Stimulated activated CD8-positive, alpha-beta memory T cell treated with anti-CD3 and anti-CD28 coated beads, Interleukin-12 subunit alpha, Interleukin-12 subunit beta, amount 100 ng/mL, for 1 hour (primary cell): ENCODE measurements at places on chromosomes 16 and 17.

DNA sequence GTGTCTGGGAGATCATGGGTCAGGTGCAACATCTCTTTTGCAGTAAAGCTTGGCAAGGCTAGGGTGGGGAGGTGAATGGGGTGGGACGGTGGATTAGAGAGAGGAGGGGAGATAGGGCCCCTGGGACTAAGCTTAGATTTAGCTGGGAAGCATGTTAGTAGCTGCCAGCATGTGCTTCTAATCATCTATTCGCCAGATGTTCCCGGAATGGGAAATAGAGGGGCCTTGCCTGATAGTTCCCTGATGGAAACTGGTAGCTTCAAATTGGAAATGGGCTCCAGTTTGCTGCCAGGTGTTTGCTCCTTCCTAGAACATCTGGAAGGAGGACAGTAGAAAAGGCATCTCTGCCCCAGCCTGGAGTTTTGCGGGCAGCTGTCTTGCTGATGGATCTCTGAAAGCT lies 176.1 kb downstream of the CCDC182 start:
- no peak for DNase-seq

DNA sequence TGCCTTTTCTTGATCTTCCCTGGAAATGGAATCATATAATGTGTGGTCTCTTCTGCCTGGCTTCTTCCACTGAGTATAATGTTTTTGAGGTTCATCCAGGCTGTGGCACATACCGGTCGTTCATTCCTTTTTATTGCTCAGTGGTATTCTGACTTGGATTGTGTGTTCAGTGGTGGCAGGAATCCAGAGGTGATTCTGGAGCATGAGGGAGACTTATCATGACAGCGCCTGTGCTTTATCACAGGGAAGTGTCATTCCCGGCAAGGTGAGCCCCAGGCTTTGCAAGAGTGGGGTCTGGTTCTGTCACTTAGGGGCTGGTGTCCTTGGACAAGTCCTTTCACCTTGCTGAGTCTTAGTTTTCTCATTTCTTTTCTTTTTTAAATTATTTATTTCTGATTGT lies 53.0 kb downstream of the IRX3 start:
- DNase-seq = no peak

DNA sequence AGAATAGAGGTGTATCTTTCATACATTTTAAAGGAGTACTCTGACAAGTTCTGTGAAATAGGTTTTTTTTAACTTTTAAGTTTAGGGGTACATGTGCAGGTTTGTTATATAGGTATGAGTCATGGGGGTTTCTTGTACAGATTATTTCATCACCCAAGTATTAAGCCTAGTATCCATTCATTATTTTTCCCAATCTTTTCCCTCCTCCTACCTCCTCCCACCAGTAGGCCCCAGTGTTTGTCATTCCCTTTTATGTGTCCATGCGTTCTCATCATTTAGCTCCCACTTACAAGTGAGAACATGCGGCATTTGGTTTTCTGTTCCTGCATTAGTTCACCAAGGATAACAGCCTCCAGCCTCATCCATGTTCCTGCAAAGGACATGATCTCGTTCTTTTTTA lies 175.5 kb downstream of the CYB561 start:
- DNase-seq = no peak

- no peak for DNase-seq
Observed at GRCh38 chr16:12025472-12025871, 48.9 kb downstream of the SNX29 start.

- DNase-seq = no peak
Observed at GRCh38 chr17:48470388-48471034, 40.5 kb upstream of the SKAP1 start.

DNA sequence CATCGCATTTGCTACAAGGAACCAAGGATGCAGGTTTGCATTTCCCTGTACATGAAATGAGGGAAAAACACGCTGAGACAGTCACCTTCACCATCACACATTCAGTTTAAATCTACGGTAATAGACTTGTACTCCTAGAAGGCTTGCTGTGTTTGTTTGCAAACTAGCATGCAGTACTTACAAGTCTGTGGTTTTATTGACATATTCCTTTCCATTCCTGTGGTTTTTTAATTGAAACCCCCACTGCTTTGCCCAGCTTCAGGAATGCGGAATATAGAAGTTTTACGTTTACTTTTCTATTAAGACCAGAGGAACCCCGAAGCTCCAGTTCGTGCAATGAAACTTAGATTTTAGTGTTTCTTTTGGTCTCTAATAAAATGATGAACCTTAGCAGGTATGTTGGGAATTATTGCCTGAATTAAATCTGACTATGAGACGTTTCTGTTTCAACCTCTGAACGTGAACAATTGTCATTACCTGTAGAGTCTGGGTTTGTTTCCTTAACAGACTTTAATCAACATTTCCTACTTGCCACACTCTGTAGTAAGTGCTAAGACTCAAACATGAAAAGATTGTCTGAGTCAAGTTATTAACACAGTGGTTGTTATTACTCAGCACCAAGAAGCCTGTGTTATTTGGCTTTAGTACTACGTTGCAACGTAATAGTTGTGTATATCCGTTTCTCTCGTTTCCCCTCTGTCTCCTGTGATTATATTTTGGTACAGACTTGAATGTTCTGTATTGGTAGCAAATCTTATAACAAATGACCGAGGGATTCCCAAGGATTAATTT lies 793.3 kb upstream of the GOT2 start:
- DNase-seq = no peak

DNA sequence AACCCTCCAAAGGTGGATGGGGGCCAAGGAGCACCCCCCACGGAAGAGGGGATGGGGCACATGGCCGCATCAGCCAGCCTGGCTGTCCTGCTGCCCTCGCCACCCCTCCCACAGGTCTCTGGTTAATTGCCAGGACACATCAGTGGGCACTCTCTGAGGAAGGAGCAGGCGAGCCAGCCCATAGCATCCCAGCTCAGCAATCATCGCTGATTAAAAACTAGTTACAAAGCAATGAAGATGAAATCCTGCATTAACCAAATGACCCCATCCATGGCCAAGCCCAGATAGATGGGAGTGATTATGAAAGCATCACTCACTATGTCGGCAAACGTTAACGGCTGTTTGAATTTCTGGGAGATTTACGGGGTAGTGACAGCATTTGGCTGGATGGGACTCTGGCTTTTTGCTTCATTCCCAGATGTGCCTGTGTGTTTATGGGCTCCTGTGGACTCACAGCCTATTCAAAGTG lies 45.3 kb downstream of the CCDC182 start:
- DNase-seq = no peak

DNA sequence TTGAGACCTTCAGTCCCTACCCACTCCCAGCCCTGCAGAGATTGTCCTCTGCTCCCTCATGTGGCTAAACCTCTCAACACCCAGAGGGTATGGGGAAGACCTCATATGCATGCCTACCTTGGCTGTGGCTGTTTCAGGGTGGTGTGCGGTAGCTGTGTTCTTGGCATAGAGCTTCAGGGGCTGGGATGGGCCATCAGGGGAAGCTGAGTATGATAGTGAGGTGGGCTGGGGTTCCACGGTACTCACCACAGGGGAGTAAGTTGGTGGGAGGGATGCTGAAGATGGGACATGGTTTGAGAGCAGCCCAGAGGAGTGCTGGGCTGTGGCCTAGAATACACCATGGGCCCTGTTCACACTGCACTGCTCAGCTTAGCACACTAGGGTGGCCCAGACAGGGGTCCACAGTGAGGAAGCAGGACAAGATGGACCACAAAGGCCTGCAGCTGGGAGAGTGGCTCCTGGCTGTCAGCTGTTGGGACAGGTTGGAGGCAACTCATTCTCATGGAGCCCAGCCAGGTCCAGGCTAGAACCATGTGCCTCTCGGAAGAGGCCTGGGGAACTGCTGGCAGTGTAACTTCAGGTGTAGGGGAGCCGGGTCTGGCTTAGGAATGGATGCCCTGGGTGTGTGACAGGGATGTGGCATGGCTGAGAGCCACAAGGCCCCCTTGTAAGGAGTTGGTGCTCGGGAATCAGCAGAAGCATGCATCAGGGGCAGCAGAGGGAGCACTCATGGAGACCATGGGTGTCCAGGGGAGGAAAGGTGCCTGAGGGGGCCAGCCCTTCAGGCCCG lies 3.1 kb downstream of the MFAP4 start:
- DNase-seq = no peak

GRCh38 chr17:50185631-50186471 lies 15.6 kb downstream of the COL1A1 start:
- DNase-seq = no peak

DNA sequence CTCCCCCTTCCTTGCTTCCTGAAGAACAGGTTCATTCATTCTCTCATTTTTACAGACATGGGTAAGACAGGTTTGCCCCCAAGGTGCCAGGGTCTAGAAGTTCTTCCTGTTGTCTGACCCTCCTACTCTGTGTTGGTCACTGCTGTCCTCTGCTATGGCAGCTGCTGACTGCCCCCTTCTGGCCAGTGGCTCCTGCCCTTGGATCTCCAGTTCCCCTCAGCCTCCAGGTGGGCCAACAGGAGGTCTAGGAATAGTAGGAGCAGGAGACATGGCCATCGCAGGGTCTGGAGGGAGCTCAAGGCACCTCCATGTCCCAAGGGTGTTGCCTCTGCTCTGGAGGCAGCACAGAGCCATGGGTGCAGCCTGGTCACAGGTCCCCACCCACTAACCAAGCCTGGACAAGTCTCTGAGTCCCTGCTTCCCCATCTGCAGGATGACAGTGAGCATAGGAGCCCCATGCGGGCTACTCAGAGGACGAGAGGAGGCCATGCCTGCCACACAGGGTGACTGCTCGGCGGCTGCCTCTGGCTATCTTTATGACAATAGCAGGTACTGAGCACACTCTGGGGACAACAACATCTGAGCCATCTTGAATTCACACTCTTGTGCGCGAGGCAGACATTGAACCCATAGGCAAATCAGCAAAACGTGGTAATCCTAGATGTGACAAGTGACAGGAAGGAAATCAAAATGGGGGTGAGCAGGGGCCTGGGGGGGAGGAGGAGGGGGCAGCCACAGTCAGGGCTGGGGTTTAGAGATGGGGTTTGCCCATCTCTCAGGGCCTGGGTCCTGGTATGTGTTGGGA lies 27.0 kb upstream of the NXPH3 start:
- no peak for DNase-seq

GRCh38 chr16:48949636-48950035 lies 332.0 kb downstream of the CBLN1 start:
- DNase-seq = no peak

- no peak for DNase-seq
Observed at GRCh38 chr16:28532940-28533647, 5.7 kb downstream of the NUPR1 start.
